H4 (cell line): ENCODE measurements at places on chromosomes 3 and 15. TPM values are rescaled to one million over a fixed set of nuclear protein-coding genes. Genes with fewer than 3 reads are reported as not detected.

DNA sequence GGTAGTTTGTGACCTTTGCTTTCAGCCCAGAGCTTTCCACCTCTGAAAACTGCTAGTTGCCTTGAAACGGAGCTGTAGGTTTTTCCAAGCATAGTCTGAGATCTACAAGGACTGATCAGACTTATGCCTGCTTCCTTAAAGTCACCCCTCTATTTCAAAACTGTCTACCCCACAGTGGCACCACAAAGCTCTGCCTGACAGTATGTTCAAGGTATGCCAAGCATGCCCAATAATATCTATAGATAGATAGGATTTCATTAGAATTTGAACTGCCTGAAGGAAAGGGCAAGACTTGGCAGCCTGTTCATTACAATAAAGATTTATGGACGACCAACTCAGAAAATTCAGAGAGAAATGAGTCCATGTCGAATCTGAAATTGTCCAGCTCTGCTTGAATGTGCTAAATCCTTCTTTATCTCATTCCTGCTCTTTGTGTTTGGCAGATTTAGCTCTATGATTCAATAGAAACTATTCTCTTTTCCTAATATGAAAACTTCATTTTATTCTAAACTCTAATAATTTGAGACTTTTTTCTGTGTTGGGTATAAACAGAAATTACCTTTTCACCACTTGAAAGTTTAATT, 227.6 kb upstream of the TBC1D5 start:
- DNase-seq, result no peak

GRCh38 chr15:31427411-31427810, 100.8 kb downstream of the KLF13 start:
- no peak for DNase-seq

DNA sequence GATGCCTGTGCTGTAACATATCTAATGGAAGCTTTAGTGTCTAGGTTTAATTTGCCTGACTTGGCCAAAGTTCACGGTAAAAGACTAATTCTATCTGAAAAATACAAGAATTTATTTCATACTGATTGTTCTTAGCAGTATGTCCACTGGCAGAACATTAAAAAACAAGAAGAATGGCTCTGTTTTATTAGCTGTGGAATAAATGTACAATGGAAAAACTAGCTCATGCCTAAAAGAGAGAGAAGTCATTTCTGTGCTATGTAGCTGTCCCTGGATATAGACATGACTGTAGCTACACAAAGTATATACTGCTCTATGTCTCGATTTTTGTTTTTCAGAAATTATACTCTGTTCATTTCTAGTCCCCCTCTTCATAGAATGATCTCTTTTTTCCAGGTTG, 13.9 kb upstream of the VGLL3 start:
- no peak for DNase-seq

DNA sequence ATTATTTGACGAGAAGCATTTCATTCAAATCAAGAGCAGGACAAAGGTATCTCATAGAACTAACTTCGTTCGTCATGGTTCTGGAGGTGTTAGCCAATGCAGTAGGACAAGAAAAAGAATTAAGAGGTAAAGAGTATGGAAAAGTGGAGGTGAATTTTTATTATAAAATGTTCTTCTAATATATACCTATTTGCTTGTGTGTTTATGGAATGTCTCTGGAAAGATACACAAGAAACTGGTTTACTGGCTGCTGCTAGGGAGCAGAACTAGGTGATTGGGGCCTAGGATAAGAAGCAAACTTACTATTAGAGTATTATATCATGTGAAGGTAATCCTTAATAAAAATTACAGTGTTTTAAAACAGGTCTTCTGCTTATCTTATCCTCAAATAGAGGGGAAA, 30.9 kb upstream of the TATDN2 start:
- DNase-seq, result no peak

DNA sequence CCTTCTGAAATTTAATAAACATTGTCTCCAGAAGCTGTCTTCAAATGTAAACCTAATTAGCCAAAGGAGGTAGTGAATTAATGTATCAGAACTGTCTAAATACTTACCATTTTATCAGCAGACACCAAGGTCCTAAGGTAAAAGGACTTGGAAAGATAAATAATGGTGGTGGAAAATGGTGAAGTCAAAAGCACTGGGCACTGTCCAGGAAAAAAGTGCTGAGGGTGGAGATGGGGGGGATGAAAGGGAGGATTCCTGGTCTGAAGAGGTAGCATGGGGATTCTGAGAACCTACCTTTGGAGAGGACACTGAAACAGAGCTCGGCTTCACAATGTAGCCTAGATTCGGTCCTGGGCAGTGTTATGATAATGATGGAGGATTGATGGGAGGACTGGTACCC, 149.0 kb upstream of the DPH6 start:
- DNase-seq, result no peak

DNA sequence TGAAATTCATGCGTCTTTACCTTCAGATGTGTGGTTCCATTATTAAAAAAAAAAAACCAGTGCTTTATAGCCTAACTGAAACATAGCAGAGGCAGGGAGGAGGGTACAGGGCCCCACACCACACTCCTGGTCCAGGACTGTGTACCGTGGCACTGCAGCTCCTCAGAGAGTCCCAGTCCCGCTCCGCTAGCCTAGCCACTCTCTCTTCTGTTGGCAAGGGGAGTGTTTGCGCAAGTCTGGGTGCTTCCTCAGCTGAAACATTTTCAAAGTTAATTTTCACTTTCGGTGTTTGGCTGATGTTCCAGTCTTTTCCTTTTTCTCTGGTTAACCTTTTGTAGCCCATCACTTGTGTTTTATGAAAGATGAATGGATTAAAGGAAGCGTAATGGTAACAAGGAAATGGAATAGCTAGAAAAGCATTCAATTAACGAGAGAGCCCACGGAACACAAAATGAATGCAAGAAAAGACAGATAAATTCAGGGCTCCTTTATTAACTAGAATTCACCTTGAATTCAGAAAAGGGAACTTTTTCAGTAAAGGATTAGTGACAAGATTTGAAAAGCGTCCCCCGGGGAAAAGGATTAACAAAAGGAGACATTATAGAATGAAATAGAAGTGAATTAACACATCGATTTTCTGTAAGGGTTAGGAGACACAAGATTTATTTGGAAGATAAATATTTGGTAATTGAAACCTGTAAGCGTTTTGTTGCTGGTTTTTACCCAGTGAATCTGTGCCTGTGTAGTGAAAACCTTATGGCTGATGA, 177.0 kb downstream of the CACNA2D3 start:
- no peak for DNase-seq

- DNase-seq, result no peak
Observed at GRCh38 chr3:37887062-37887461, 25.4 kb downstream of the CTDSPL start.

DNA sequence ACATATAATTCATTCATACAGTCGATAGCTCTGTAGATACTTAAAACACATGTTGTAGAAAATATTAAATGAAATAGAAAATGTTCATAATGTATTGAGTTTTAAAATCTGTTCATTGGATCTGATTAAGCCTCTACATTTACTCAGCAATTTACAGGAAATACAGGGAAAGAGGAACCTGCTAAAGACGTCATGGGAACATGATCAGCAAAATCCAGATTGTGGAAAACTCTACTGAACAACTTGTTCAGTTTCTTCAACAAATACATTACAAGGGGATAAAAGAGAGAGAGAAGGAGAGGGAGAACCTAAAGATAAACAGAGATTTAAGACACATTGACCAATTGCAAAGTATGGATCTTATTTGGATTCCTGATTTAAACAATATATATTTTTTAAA, 46.7 kb downstream of the KLHL6 start:
- no peak for DNase-seq

- DNase-seq, result no peak
Observed at GRCh38 chr3:125186261-125186787, 26.2 kb downstream of the SLC12A8 start.

- no peak for DNase-seq
Observed at GRCh38 chr3:154482507-154482906, 52.5 kb upstream of the GPR149 start.

- DNase-seq, result no peak
Observed at GRCh38 chr3:194058753-194059152, 77.2 kb upstream of the HES1 start.

Gene MDFIC2
- total RNA-seq, result not detected in 2 replicates

Gene SEC22A
- 58.4 and 66.6 TPM in 2 replicates for total RNA-seq

Gene CNTN6
- 0.37 and 1.9 TPM in 2 replicates for total RNA-seq
